ENCODE measurements at places on chromosomes 4 and X.

DNA sequence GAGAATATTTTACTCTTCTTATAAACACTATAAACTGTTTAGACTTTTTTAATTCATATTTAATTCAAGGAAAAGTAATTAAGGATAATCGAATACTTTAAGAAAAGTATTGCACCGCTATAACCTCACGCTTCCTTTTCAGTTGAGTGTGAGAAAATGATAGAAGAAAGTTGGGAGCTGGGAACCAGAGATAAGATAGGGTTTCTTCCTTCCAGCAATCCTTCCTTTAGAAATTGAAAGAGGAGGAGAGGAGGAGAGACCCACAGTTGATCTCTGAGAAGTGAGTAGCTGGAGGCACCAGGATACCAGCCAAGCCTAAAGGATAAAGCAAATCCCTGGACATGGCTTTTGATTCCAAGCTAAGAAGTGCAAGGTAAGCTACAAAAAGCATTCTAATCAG is 242.3 kb upstream of the NOCT start:
- DNase-seq = no peak

- DNase-seq = no peak
These were observed 177.4 kb upstream of the SCML1 start for GRCh38 chrX:17559728-17560379.

GRCh38 chr4:16110199-16110598 is 26.4 kb upstream of the PROM1 start:
- DNase-seq = no peak

- DNase-seq = no peak
These were observed 23.9 kb downstream of the NFKB1 start for GRCh38 chr4:102525097-102525496.

- DNase-seq = no peak
These were observed 10.8 kb downstream of the PSAPL1 start for GRCh38 chr4:7423801-7424552.
